Upper lobe of right lung (tissue), 1 donor: ENCODE measurements at places on chromosomes 1 and 21.

DNA sequence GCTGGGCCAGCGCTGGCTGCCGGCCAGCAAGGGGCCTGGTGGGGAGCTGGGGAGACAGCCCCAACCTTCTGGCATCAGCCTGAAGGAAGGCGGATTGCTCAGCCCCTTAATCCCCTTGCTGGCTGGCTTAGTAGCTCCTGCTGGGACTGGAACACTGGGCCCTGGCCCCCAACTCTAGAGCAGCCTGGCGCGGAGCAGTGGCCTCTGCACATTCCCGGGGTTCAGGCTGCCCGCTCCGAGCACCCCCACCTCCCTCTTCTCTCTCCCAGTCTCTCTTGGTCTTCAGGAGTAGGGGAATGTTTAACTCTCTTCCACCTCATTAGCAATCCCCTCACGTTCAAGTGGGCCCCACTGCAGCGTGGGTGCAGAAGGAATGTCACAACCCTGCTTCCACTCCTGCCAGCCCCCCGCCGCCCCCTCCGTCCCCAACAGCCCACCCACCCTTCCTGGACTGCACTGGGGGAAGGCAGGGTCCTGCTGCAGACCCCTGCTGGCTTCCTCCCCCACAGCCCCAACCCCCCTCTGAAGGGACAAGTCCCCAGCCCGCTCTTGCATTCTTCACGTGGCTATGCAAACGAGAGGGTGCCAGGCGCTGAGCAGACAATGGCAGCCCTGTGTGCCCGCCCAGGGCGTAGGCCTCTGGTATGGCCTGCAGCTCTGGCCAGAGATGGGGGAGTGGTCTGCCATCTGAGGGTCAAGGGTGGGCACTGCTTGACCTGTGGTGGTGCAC, 980 bp upstream of the CLDN19 start:
- peaks cover 2% of the 10 kb centered on the region for H3K36me3 ChIP-seq
- H3K27me3 ChIP-seq, result no peaks in the 10 kb centered on the region
- H3K27ac ChIP-seq, result no peak overlapping the region
- no peak for DNase-seq
- no peak overlapping the region for H3K4me3 ChIP-seq

DNA sequence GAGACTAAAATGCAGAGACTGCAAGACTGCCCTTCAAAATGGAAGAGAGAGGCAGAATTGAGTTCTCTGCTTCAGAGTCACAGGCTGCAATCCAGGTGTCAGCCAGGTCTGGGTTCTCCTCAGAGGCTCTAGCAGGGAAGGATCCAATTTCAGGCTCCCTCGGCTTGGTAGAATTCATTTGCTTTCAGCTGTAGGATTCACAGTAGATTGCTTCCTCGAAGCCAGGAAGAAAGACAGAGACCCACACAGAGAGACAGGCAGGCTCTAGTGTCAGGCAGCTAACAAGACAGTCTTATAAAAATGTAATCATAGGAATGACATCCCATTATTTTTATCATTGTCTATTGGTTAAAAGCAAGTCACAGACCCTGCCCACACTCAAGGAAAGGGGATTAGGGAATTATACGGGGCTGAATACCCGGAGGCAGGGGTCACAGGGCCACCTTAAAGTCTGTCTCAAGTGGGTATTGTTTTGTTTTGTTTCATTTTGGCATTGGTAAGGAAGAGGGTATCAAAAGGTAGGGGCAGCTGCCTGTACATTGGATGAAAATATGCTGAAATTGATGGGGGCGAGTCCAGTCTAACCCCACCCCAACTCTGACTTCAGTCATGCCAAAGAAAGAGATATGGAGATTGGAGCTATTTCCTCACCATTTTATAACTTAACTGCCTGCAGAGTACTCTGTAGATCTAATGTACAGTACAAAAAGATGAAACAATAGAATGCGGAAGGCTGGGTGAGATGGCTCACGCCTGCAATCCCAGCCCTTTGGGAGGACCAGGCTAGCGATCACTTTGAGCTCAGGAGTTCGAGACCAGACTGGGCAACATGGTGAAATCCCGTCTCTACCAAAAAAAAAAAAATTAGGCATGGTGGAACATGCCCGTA, 9.5 kb upstream of the TBCE start:
- no peaks in the 10 kb centered on the region for H3K36me3 ChIP-seq
- no peak for DNase-seq
- no peak overlapping the region for H3K4me3 ChIP-seq
- H3K4me1 ChIP-seq, result no peaks in the 10 kb centered on the region
- no peak overlapping the region for H3K27ac ChIP-seq

- H3K27ac ChIP-seq, result no peak overlapping the region
- no peaks in the 10 kb centered on the region for H3K4me1 ChIP-seq
- H3K36me3 ChIP-seq, result no peaks in the 10 kb centered on the region
- H3K4me3 ChIP-seq, result no peak overlapping the region
- DNase-seq, result no peak
These were observed 20.8 kb upstream of the GBP1 start for GRCh38 chr1:89085781-89086180.

GRCh38 chr1:56390232-56390867, 189.0 kb downstream of the PLPP3 start:
- no peaks in the 10 kb centered on the region for H3K36me3 ChIP-seq
- H3K4me3 ChIP-seq, result no peak overlapping the region
- no peaks in the 10 kb centered on the region for H3K27me3 ChIP-seq
- H3K27ac ChIP-seq, result no peak overlapping the region

DNA sequence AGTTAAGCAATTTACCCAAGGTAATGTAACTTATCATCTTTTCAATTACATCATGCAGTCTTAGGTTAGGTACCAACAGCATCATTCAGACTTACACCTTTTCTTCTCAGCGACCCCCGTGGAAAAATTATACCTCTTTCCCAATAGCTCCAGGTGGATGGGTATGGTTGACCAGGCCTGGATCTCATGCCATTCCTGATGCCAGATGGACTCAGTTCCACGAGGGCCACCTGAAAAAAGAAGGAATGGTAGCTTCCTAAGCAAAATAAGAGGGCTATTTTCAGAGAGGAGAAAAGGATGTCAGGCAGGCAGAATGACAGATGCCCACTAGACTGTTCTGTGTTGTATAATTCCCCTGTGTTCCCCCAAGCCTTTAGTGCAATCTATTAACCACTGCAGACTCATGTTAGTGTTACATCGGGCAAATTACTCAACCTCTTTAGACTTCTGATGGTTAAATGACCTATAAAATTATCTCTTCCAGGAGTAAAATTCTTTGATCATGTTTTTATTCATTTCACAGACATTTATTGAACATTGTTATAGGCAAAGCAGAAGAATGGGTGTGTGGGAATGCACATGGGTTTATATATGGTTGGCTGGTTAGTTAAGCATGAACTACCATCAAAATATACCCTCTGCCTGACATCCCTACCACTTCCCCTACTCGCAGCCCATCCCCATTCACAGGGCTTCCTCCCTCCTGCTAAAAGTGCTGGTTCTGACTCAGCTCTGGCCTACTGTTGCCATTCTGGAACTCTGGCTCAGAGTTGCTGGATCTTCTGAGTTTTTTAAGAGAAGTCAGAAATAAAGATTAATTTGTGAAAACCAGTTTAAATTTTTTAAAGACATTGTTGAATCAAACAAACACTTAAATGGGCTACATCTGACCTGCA, 10.6 kb upstream of the MYSM1 start:
- no peaks in the 10 kb centered on the region for H3K4me1 ChIP-seq
- no peaks in the 10 kb centered on the region for H3K36me3 ChIP-seq
- no peak overlapping the region for H3K4me3 ChIP-seq

GRCh38 chr1:203390298-203390697, 39.4 kb upstream of the FMOD start:
- DNase-seq, result no peak
- H3K27ac ChIP-seq, result no peak overlapping the region
- H3K4me3 ChIP-seq, result no peak overlapping the region
- no peaks in the 10 kb centered on the region for H3K27me3 ChIP-seq

- no peaks in the 10 kb centered on the region for H3K36me3 ChIP-seq
- DNase-seq, result no peak
- no peak overlapping the region for H3K27ac ChIP-seq
- H3K4me1 ChIP-seq, result no peaks in the 10 kb centered on the region
- H3K4me3 ChIP-seq, result no peak overlapping the region
These were observed 1162.0 kb upstream of the TMPRSS15 start for GRCh38 chr21:19565587-19565986.

DNA sequence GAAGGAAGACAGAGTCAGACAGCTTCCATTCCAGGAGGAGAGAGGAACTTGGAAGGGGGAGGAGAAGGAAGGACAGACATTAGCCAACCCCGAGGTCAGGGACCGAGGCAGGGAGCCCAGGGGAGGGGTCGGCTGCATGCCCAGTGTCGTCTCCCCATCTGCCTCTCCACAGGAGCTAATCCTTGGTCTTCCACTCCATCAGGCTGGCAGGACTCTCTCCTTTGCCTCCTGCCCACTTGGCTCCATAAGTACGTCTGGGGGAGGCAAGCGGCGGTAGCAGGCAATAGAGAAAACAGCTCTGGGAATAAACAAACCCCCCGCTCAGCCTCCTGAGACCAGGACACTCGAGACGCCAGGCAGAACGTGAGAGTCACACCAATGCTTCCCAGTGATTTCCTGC, 71.3 kb downstream of the GRIK3 start:
- no peaks in the 10 kb centered on the region for H3K4me1 ChIP-seq
- H3K36me3 ChIP-seq, result no peaks in the 10 kb centered on the region
- no peak overlapping the region for H3K4me3 ChIP-seq
- no peak overlapping the region for H3K27ac ChIP-seq
- DNase-seq, result no peak

GRCh38 chr1:247857985-247858619, 1.1 kb downstream of the TRIM58 start:
- no peak for DNase-seq
- H3K27ac ChIP-seq, result no peak overlapping the region
- H3K4me3 ChIP-seq, result peak overlapping the region; percentile 41
